ENCODE measurements at places on chromosomes 16 and 17. TPM values are rescaled to one million over a fixed set of nuclear protein-coding genes. Genes with fewer than 3 reads are reported as not detected.
A peak's percentile ranks its signal among the peaks of the same experiment; 100 is the strongest.

GRCh38 chr16:88357317-88358022 is 25.3 kb upstream of the ZNF469 start:
- DNase-seq: peak; percentile 5

GRCh38 chr16:22355487-22355908 is 18.9 kb downstream of the CDR2 start:
- no peak for DNase-seq

GRCh38 chr17:57270801-57271245 is 14.5 kb downstream of the MSI2 start:
- DNase-seq: no peak

GRCh38 chr16:52621651-52622050 is 74.7 kb upstream of the TOX3 start:
- no peak for DNase-seq

GRCh38 chr16:72050769-72051464 is 3.4 kb upstream of the HP start:
- DNase-seq: no peak

DNA sequence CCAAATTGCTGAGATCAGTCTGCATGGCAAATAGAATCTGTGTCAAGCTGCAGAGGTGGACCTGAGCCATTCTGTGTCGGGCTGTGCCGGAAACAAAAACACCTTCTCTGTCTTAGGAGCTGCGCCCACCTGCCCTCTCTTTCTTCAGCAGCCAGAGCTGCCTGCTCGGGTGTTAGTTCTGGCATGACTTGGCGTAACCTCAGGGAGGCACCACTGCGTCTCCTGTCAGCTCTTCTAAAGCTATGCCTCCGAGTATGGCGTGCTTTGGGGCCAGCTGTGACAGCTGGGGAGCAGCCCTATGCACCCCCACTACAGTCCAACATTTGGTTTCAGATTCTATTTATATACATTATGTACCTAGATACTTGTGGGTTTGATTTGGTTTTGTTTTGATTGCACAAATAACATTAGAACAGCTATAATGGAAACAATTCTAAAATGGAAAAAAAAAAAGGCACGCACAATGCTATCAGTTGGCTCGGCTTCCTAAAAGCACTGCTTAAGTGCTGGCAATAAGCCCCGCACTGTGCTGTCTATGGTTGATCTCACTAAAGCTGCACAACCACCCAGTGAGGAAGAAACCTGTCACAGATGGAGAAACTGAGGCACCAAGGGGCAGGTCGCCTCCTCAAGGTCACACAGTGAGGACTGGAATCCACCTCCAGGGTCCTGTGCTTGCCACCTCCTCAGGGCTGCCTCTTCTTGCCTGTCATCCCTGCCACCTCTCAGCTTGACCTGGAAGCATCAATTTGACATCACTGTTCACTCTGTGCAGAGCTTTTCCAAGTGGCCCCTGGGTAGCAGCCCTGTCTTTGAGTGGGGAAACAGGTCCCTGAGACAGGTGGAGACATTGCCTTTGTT is 18.7 kb upstream of the ADGRG1 start:
- no peak for DNase-seq

Gene CCL7
- total RNA-seq: not detected

Gene TPSB2
- total RNA-seq: not detected

Gene FLOT2
- 143 TPM for total RNA-seq

Gene GCGR
- total RNA-seq: 6.7 TPM

Gene ENPP7
- not detected for total RNA-seq

Gene TBC1D3I
- total RNA-seq: 3.0 TPM
